ENCODE measurements at places on chromosomes 11 and 22.

GRCh38 chr11:102729849-102730815, 5.4 kb upstream of the MMP8 start:
- no peak for DNase-seq

GRCh38 chr11:19511413-19512183, 201.0 kb upstream of the NAV2 start:
- no peak for DNase-seq

DNA sequence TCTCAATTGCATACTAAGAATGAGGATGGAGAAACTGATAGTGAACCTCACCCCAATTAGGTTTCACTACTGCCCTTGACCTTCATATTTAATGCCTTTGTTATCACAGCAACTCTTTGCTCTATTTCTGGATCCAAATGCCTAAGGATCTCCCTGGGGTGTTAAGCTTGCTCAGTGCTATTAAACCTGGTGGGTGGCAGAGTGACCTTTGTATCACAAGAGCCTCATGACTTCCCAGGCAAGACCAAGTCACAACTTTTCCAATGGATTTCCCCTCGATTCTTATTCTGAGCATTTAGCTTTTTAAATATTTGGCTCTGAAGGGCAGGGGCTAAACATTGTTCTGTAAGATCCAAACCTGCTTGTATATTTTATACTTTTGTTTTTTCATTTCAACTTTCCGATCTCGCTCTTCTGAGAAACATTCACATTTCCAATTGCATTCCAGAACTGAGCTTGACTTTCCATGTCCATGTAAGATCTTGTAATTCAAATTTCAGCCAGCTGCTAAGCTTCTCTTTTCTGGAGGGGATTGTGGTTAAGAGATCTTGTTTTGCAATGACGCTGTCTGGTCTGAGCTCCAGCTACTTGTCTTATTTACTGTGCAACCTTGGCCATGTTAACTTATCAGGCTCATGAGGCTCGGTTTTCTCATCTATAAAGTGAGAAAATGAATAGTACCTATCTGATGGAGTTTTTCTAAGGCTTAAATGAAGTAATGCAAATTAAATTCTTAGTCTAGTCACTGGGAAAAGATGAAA, 6.4 kb upstream of the EHF start:
- DNase-seq: no peak

- no peak for DNase-seq
Observed at GRCh38 chr11:123560006-123560405, 94.4 kb downstream of the SCN3B start.

DNA sequence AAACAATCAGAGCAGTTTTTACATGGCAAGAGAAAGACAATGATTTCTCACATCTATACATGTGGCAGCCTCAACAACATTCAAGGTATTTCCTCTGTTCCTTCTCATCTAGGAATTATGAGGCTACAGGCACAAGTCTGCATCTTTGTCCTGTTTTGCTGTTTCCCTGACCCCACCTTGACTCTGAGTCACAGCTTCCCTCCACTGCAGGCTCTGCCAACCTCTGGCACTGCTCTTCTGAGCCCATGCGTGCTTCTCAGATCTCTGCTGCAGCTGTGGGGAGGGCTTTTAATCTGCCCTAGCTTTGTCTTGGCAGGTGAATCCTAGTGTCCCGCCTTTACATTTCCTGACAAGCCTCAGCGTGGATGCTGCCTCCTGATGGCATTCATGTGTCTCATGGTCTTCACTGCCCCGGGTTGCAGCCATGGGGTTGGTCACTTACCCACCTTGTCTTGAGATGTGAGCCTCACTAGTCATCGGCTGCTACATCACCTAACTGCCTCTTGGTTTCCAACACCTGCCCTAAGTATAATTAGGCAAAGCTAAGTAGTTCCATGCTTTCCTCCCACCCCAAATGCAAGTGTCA, 578.5 kb downstream of the TBC1D22A start:
- no peak for DNase-seq

DNA sequence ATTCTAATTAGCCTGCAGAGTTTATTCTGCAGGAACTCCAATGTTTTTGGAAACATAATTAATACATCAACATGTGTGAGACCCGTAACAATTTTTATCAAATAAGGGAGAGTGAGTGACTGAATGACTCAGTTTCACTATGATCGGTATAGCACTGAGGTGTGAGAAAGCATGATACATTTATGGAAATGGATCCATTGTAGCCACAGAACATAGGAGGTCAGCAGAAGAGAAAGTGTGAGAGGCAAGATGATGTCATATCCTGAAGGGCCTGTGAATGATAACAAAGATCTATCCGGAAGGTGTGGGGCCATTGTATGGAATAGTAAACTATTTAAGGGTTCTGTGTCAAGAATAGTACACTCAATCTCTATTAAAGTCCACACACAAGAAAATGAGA, 1406.1 kb upstream of the TENM4 start:
- no peak for DNase-seq

- no peak for DNase-seq
Observed at GRCh38 chr22:36816636-36817524, at the start of gene PVALB. PVALB (minus strand) TSS chr22:36817035; CDS start chr22:36817005, 30 bp downstream.

GRCh38 chr22:36470162-36470993, 11.1 kb downstream of the TXN2 start:
- DNase-seq: peak; percentile 70

DNA sequence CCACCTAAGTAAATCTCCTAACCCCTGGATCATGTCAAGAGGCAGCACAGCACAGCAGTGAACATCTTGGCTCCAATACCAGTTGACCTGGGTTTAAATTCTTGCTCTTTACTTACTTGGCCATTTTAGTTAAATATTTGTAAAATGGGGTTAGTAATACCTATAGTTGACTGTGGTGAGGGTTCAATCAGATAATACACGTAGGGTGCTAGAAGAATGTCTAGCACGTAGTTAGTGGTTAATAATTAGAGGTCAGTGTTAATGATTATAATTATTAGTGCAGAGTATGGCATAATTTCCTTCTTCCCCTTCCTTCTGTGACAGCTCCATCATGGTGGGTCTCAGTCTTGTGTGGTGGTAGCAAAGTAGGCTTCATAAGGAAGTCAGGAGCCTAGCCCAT, 520.8 kb downstream of the INSC start:
- no peak for DNase-seq

- no peak for DNase-seq
Observed at GRCh38 chr22:23400286-23400981, 179.7 kb downstream of the IGLL1 start.

All from stimulated activated CD4-positive, alpha-beta T cell treated with anti-CD3 and anti-CD28 coated beads, Interleukin-1b, Interleukin-23, amount 100 ng/mL, for 1 hour (primary cell).